ENCODE measurements at places on chromosomes 16 and 17. TPM values are rescaled to one million over a fixed set of nuclear protein-coding genes. Genes with fewer than 3 reads are reported as not detected.

The ASGR1 gene
- 1.3 TPM for total RNA-seq

The IL17C gene
- total RNA-seq = not detected

The KRT17 gene
- total RNA-seq = 1,319 TPM

- DNase-seq = no peak
These were observed 11.0 kb downstream of the CD300A start for GRCh38 chr17:74477411-74477810.

The SOX15 gene
- total RNA-seq = 106 TPM

The CHST5 gene
- total RNA-seq = not detected

DNA sequence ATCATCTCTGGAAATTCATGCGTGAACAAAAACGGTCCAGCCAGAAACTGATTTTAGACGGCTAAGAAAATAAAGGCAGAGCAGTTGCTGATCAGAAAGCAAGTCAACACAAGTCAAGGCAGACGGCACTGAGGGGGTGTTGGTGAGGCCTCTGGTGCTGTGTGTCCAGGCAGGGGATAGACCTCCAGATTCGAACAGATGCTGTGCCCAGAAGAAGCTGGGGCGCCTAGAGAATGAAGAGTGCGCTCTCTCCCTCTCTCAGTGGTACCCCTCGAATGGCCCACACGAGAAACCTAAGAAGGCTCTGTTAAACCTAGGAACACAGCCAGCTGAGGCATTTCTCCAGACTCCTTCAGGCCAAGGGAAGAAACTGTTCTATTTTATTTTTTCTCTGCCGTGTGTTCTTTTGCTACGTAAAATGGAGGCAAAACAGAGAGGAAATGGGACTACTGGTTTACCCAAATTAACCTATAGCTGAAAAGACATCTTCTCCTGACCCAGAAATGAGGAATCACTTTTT, 178.3 kb downstream of the PMP22 start:
- no peak for DNase-seq

DNA sequence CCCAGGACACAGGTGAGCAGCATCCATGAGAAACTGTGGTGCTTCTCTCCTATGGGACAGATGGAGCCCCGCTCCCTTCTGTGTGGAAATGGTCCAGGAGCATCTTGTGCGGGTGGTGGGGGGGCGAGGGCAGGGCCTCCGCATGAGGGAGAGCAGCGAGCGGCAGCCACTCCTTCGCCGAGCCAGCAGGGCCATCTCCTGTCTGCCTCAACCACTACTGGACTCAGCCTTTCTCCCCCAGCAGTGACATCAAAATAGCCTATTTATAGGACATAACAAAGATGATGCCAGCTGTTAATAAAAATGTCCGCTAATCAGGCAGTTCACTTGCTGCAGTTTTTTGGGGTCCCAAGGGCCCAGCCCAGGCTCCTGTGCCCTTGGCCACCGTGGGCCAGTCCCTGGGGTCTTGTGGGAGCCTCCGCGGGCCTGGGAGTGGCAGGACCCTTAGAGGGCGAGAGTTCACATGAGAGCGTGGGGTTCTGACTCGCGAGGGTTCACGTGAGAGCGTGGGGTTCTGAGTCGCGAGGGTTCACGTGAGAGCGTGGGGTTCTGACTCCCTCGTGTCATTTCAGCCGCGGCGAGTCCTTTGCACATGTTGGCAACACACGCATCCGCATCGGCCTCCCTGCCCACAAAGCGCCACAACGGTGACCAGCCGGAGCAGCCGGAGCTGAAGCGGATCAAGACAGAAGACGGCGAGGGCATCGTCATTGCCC, 47.4 kb downstream of the WDR45B start:
- DNase-seq = no peak

GRCh38 chr17:78725448-78726021, 56.5 kb downstream of the CYTH1 start:
- peak; percentile 40 for DNase-seq

The PIK3R5 gene
- total RNA-seq = 12.0 TPM

GRCh38 chr16:51031598-51031997, 119.5 kb downstream of the SALL1 start:
- no peak for DNase-seq

DNA sequence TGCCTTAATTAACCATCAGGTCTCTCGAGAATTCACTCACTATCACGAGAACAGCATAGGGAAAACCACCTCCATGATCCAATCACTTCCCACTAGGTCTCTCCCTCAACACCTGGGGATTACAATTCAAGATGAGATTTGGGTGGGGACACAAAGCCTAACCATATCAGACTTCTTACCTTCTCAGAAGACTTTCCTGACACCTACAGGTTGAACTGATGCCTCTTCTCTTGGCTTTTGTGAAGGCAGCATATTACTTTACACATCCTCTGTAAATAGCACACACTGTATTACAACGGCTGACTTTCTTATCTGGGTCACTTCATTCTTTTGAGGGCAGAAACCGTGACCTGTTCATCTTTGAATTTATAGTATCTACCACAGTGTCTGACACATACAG, 23.6 kb downstream of the BMERB1 start:
- no peak for DNase-seq

DNA sequence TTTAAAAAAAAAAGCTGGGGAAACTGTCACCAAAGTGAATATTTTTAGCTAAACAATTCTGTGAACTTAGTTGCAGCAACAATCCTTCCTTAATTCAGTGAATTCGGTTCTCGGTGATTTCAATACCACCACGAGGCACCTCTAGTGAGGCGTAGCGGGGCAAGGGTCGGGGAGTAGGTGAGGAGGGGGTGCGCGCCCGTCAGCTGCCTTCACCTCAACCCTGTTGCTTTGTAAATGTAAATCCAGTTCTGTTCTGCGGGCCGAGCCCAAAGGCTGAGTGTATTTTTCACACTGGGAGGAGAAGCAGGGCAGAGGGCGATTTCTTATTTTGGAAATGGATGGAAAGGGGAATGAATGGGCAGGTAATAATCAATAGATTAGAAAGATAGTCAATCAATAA, 17.4 kb downstream of the SALL1 start:
- no peak for DNase-seq

The VAT1L gene
- total RNA-seq = 0.36 TPM

The TTLL6 gene
- not detected for total RNA-seq

GRCh38 chr17:51736356-51736755, 422.2 kb downstream of the CA10 start:
- no peak for DNase-seq

The ABCA5 gene
- 36.9 TPM for total RNA-seq

The ARL5C gene
- not detected for total RNA-seq

- DNase-seq = peak; percentile 43
These were observed 94.7 kb upstream of the TNRC6C start for GRCh38 chr17:77863814-77864161.

DNA sequence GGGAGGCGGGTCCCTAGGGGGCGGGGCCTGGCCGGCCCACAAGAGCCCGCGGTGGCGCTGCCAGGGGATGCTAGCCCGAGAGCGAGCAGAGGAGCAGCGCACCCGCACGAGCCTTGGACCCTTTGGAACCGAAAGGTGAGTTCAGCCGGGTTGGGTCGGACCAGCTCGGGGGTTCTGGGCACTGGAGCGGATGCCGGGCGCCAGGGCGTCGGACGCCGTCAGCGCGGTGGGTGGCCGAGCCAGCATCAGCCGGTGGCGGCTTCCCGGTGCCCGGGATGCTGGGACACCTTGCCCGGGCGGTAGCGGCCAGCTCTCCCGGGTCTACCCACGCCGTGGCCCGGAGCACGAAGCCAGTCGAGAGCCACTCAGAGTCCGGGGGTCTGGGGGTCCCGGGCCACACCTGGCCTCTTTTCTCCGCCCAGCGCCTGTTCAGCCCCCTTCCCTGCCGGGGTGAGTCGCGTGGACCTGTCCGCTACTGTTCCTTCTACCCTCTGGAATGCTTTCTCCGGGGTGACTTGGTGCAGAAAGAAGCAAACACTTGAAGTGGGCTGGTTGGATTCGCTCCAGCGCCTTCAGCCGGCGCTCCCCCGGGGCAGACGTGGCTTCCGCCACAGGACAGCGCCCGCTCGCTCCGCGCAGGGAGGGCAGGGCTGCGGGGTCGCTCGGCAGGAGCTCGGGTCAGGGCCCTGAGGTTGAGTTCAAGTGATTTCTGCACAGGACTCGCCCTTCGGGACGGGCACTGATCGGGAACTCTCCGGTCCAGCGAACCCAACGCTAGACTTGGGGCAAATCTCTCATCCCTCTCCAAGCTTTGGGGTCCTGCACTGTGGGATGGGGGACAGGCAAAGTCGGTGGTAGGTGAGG, at the start of gene SCNN1G:
TSS of gene SCNN1G (plus strand) at position 67 of the 864 bp plus-strand sequence. CDS start 3,527 bp downstream, outside the sequence.
- DNase-seq = no peak

DNA sequence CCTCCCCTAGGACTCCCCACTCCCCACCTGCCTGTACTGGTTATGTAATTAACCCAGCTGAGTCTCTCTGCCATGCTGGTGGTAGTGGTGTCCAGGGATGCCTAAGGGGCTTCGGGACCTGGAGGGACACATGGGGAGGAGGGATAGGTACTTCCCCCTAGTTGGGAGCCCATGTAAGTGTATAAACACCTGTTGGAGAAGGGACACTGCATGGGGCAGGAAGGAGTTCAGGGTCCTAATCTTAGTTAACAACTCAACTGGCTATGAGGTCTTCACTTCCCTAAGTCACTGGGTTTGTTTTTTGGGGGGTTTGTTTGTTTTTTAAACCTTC, 1.3 kb downstream of the RASL10B start:
- no peak for DNase-seq

The NOG gene
- total RNA-seq = 0.52 TPM

DNA sequence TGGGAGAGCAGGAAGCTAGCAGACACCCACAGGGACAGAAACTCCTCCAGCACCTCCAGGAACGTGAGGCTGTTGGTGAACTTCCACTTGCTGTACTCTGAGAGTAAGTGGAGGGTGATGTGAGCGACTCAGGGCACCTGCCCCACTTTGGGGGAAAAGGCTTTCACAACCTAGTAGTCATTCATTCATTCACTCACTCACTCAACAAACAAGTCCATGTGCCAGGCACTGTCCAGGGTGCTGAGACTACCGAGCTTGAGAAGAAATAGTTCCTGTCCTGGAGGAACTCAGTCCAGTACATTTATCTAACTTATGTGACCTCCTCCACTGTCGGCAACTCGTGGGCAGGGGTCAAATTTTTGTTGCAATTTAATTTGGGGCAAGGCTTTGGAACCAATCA, 26.6 kb downstream of the LGALS9 start:
- no peak for DNase-seq

DNA sequence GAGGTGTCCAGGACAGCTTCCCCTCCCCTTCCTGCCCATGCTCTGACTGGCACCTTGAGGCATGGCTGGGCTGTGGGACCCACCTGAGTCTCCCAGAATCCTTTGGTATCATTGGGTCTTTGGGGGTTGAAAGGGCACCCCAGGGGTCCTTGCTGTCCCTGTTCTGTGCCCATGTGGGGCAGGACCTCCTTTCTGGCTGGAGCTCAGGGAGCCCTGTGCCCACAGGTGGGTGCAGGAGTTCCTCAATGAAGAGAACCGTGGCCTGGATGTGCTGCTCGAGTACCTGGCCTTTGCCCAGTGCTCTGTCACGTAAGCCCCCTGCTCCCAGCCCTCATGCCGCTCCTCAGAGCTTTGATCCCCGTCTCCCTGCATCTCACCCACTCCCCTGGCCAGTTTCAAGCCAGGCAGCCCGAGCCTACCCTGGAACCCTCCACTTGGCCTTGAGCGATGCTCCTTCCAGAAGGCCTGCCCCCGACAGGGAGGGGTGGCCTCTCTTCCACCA, 11.8 kb downstream of the FMNL1 start:
- DNase-seq = no peak

The TBC1D26 gene
- total RNA-seq = not detected

DNA sequence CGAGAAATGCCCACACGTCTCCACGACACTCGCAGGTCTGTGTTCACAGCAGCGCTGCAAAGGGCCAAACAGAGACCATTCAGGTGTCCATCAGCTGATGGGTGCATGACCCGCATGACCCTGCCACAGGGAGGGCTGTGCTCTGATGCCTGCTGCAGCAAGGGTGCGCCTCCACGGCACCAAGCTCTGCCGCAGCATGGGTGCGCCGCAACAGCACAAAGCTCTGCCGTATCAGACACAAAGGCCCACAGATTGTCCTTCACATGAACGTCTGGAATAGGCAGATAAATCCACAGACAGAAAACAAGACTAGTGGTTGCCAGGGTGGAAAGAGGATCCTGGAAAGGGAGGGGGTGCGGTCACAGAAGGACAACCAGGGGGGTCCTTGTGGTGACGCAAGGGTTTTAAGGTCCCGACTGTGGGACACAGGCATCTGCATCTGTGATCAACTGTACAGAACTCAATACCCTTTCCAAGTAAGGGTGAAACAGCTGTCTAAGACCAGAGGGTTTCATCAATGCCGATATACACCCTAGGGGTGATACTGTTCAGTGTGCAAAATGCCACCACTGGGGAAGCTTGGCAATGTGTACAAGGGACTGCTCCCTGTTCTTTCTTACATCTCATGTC, 121.0 kb downstream of the ANKRD11 start:
- no peak for DNase-seq

The IL21R gene
- total RNA-seq = 0.57 TPM

The ATXN7L3 gene
- 62.4 TPM for total RNA-seq

DNA sequence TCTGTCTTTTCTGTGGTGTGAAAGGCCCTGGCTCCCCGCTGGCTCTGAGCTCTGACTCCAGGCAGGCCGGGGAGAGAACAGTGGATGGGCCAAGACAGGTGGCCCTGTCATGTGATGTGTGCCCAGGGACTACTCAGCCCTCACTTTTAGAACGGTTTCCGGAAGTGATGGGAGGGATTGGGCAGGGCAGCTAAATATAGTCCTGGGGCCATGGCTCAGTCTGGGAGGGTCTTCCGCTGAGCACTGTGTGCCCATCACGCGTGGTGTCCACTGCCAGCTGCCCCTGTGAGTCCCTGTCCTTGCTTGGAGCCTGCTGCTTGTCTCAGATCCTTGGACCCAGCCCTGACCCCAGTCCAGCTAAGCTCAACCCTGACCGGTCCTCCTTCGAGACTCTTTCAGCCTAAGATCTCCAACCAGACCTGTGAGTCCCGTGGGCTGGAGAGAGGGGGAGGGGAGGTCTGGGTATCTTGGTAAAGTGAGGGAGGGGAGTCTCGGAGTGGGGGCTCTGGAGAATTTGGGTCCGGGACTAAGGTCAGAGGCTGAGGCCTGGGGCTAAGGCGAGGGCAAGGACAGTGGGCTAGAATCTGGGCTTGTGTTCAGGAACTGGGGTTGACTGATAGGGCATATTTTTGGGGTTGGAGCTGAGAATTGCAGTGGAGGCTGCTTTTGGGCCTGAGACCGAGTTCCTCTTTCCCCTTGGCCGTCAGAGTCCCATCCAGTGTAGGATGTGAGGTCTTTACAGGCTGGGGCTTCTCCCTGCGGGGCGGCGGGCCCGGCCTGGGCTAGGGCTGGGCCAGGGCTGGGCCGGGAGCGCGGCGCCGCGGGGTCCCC, at the start of gene TRIM72:
TSS of gene TRIM72 (plus strand) at position 243 of the 831 bp plus-strand sequence. CDS start 620 bp downstream, outside the sequence.
- DNase-seq = no peak

The SLC16A11 gene
- 1.1 TPM for total RNA-seq

GRCh38 chr16:49181791-49182518, 99.7 kb downstream of the CBLN1 start:
- DNase-seq = no peak

The IRX3 gene
- 79.7 TPM for total RNA-seq

GRCh38 chr17:14813649-14814370, 451.3 kb downstream of the PMP22 start:
- no peak for DNase-seq

- peak; percentile 86 for DNase-seq
These were observed 555 bp downstream of the NUP88 start for GRCh38 chr17:5418858-5419355.

The POLR2C gene
- 128 TPM for total RNA-seq

All from lower leg skin (tissue), 4 donors.